Osteocyte (in vitro differentiated cells): ENCODE measurements at places on chromosomes 2 and 18. TPM values are rescaled to one million over a fixed set of nuclear protein-coding genes. Genes with fewer than 3 reads are reported as not detected.
A peak's percentile ranks its signal among the peaks of the same experiment; 100 is the strongest.

Gene CCDC85A
- total RNA-seq = 1.5 and 1.7 TPM in 2 replicates

Gene ALLC
- not detected in 2 replicates for total RNA-seq

Gene ECEL1
- total RNA-seq = 0.13 and 0.60 TPM in 2 replicates

Gene EFR3B
- total RNA-seq = 1.0 and 1.3 TPM in 2 replicates

Gene AGXT
- not detected in 2 replicates for total RNA-seq

DNA sequence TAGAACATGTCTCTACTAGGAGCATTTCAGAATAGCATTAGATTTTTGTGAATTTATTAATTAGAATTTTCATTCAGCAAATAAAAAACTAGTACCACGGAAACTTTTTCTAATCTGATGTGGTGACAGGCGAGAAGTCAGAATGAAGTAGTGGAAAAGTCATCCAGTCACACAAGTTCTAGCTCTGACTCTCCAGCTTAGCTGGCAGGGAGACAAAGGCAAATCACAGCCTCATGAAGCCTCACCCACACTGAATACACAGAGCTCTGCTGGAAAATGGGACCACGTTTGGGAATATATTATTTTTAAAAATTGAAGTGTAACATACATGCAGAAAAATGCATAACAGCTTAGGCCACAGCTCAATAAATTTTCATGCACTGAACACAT is 86.1 kb downstream of the L3MBTL4 start:
- H3K27me3 ChIP-seq = no peaks in the 10 kb centered on the region
- no peak overlapping the region for H3K4me3 ChIP-seq
- no peak for DNase-seq
- no peak overlapping the region for H3K27ac ChIP-seq

DNA sequence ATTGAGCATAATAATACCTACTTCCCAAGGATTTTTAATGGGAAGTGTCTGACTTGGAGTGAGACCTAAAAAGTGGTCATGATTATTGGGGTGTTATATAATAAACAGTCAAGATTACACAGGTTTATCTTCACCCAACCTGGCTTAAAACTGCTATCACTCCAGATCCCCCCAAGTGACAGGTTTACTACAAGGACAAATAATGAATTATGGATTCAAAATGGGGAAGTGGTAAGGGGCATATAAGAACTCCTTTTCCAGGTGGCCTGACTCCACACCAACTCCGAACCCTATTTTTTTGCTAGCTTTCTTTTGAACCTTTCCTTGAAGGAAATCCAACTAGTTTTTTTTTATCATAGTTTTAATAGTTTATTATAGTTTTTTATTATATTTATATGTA is 663.0 kb upstream of the FANCL start:
- H3K4me1 ChIP-seq = peaks cover 24% of the 10 kb centered on the region
- no peaks in the 10 kb centered on the region for H3K27me3 ChIP-seq
- H3K27ac ChIP-seq = no peak overlapping the region
- no peaks in the 10 kb centered on the region for H3K36me3 ChIP-seq
- no peak for DNase-seq
- H3K4me3 ChIP-seq = no peak overlapping the region

- no peaks in the 10 kb centered on the region for H3K27me3 ChIP-seq
- DNase-seq = no peak
- no peak overlapping the region for H3K4me3 ChIP-seq
- H3K4me1 ChIP-seq = peaks cover 10% of the 10 kb centered on the region
- no peak overlapping the region for H3K27ac ChIP-seq
Observed at GRCh38 chr2:203774760-203775159, 68.3 kb downstream of the CD28 start.

DNA sequence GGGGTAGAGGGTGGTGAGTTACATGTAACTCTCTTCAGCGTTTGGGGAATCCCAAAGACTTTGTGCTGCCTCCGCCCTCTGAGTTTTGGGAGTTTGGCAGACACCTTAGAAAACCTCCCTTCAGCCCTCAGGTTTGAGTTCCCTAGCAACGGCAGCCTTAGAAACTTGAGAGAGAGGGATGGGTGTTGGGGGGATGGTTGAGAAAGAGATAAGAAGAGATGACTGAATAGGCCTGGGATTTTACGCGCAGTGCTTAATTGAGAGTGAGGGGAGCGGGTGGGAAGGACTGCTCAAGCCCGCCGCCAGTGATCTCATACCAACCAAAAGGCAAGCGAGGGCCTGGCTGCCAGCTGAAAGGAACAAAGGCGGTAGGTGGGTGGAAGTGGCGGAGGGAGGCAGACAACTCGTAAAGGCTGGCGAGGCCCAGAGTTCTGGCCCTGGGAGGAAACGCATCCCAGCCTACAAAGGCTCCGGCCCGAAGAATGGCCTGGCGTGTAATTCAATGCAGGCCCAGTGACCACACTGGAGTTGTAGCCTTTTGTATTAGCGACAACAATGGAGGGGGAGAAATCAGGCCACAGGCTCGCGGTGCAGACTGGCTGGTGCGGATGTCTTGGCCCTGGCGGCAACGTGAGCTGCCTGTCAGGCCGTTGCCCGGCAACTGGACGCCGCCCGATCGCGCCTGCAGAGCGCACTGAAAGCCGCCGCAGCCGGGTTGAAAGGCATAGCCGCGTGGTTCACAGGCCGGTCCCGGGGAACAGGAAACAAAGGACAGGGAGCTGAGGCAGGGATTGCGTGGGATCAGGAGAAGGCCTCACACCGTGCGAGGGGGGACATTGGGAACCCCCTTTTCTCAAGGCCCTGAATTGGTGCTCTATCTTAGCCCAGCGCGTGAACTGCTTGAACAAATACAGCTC is 39.9 kb upstream of the DARS1 start:
- H3K27ac ChIP-seq = no peak overlapping the region
- peak overlapping the region; percentile 65 for H3K4me3 ChIP-seq
- no peaks in the 10 kb centered on the region for H3K36me3 ChIP-seq
- H3K4me1 ChIP-seq = peaks cover 11% of the 10 kb centered on the region
- DNase-seq = no peak

- H3K4me1 ChIP-seq = peaks cover 21% of the 10 kb centered on the region
- H3K27ac ChIP-seq = no peak overlapping the region
- no peaks in the 10 kb centered on the region for H3K36me3 ChIP-seq
Observed at GRCh38 chr2:234395891-234396420, 100.9 kb downstream of the ARL4C start.

GRCh38 chr2:234378440-234378839 is 118.4 kb downstream of the ARL4C start:
- H3K4me3 ChIP-seq = peak overlapping the region; percentile 63
- peaks cover 44% of the 10 kb centered on the region for H3K4me1 ChIP-seq
- no peak for DNase-seq
- no peaks in the 10 kb centered on the region for H3K36me3 ChIP-seq
- no peaks in the 10 kb centered on the region for H3K27me3 ChIP-seq

- no peak for DNase-seq
- no peaks in the 10 kb centered on the region for H3K4me1 ChIP-seq
- H3K36me3 ChIP-seq = no peaks in the 10 kb centered on the region
- H3K4me3 ChIP-seq = no peak overlapping the region
- no peak overlapping the region for H3K27ac ChIP-seq
- H3K27me3 ChIP-seq = peaks cover 62% of the 10 kb centered on the region
Observed at GRCh38 chr2:172896661-172897081, 161.0 kb downstream of the RAPGEF4 start.

DNA sequence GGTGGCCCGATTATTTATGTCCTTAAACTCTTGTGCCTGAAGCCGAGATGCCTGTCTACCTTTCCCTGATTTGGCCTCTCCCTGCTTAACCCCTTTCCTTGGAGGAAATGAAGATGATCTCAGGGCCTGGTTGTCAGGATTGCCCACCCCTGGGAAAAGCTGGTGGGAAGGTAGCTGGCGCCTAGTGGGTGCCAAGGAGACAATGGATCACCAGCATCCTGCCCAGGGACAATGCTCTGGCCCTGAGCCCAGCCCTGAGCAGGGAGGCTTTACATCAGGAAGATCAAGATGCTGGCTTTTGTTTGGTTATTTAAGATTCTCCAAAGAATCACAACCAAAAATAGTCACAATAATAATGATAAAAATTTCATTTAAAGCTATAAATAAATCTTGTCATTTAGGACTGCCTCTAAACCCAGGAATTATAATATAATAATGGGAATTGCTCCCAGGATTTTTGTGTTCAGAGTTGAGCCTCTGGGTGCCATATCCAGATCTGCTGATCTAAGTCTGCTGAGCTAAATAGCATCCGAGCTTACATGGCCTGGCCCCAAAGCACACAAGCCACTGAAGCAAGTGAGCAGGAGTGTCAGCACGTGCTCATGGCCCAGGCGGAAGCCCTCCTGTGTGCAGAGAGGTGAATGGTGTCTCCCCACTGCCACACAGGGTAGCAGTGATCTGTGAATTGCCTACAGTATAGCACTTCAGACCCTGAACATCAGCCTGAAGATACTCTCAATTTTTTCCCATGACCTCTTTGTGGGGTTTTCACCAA is 57.8 kb upstream of the MAP3K20 start:
- H3K27ac ChIP-seq = no peak overlapping the region
- no peak for DNase-seq
- H3K36me3 ChIP-seq = no peaks in the 10 kb centered on the region
- no peaks in the 10 kb centered on the region for H3K27me3 ChIP-seq
- H3K4me1 ChIP-seq = no peaks in the 10 kb centered on the region

- H3K36me3 ChIP-seq = no peaks in the 10 kb centered on the region
- no peak overlapping the region for H3K4me3 ChIP-seq
- no peaks in the 10 kb centered on the region for H3K27me3 ChIP-seq
- no peaks in the 10 kb centered on the region for H3K4me1 ChIP-seq
Observed at GRCh38 chr2:16817305-16818202, 151.9 kb upstream of the CYRIA start.

GRCh38 chr18:42038936-42039335 is 83.9 kb downstream of the PIK3C3 start:
- peak overlapping the region; percentile 69 for H3K27ac ChIP-seq
- DNase-seq = no peak
- no peak overlapping the region for H3K4me3 ChIP-seq
- H3K36me3 ChIP-seq = peaks cover 71% of the 10 kb centered on the region
- H3K27me3 ChIP-seq = no peaks in the 10 kb centered on the region
- H3K4me1 ChIP-seq = peaks cover 16% of the 10 kb centered on the region

- no peak for DNase-seq
- peak overlapping the region; percentile 40 for H3K27ac ChIP-seq
- H3K4me1 ChIP-seq = peaks cover 6% of the 10 kb centered on the region
- H3K36me3 ChIP-seq = peaks cover 1% of the 10 kb centered on the region
- no peak overlapping the region for H3K4me3 ChIP-seq
Observed at GRCh38 chr18:6795307-6795706, 65.8 kb downstream of the ARHGAP28 start.

GRCh38 chr2:207546822-207547221 is 17.1 kb downstream of the CREB1 start:
- H3K27ac ChIP-seq = peak overlapping the region; percentile 42
- peaks cover 39% of the 10 kb centered on the region for H3K4me1 ChIP-seq
- no peaks in the 10 kb centered on the region for H3K27me3 ChIP-seq
- peaks cover 2% of the 10 kb centered on the region for H3K36me3 ChIP-seq
- DNase-seq = no peak

- DNase-seq = no peak
- no peaks in the 10 kb centered on the region for H3K36me3 ChIP-seq
- no peak overlapping the region for H3K4me3 ChIP-seq
- no peaks in the 10 kb centered on the region for H3K27me3 ChIP-seq
Observed at GRCh38 chr2:55862246-55862645, 61.3 kb downstream of the EFEMP1 start.

DNA sequence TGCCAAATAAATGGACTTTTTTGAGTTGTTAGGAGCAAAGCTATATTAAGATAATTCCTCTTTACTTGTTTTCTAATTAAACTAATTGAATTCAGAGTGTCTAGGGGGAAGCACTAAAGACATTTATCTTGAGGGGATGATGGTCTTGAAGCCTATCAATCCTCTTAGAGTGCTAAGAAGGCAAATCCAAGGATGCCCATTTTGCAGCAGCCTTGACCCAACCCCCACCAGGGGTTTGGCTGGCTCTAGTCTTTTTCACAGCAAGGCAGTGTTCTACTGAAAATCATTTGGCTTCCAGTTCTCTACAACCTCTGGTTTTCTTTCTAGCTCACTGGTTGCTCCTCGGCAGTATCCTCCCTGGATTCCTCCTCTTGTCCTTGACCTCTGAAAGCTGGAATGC is 6.5 kb upstream of the RAX start:
- DNase-seq = no peak
- H3K36me3 ChIP-seq = no peaks in the 10 kb centered on the region
- H3K4me3 ChIP-seq = no peak overlapping the region
- H3K4me1 ChIP-seq = no peaks in the 10 kb centered on the region
- no peak overlapping the region for H3K27ac ChIP-seq
- peaks cover 95% of the 10 kb centered on the region for H3K27me3 ChIP-seq

- H3K4me3 ChIP-seq = no peak overlapping the region
- no peak for DNase-seq
Observed at GRCh38 chr2:46847726-46848412, 67.7 kb downstream of the MCFD2 start.

DNA sequence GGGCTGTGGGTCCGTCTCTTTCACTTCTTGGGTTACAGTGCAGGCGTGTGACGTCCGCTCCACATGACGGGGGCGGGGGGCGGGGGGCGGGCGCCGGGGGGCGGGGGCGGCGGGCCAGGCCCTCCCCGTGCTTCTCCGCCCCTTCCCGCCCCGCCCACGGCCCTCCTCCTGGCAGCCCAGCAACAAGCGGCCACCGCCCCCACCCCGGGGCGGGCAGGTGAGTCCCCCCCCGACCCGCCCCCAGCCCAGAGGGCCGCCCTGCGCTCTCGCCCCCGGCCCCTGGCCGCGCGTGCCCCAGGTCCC is 3.6 kb downstream of the ZNF516 start:
- no peaks in the 10 kb centered on the region for H3K27me3 ChIP-seq
- H3K36me3 ChIP-seq = no peaks in the 10 kb centered on the region
- peak overlapping the region; percentile 91 for H3K4me3 ChIP-seq
- DNase-seq = no peak
- peaks cover 50% of the 10 kb centered on the region for H3K4me1 ChIP-seq

DNA sequence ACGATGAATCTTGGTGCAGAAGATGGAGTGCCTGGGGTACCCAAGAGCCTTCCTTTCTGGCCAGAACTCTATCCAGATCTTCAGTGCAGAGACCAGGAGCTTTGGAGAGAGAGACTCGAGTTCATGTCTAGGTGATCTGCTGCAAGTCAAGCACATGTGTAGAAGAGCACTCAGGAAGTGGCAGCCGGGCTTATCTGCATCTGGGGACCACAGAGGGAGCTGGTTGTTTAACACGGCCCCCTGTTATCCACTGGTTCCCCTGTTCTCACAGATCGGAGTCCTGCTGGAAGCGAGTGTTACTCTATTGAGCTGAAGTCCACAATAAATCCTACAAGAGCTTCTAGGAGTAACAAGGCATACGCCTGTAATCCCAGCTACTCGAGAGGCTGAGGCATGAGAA is 128.3 kb downstream of the ACOXL start:
- no peaks in the 10 kb centered on the region for H3K4me1 ChIP-seq
- DNase-seq = no peak
- H3K36me3 ChIP-seq = no peaks in the 10 kb centered on the region
- H3K4me3 ChIP-seq = no peak overlapping the region
- H3K27ac ChIP-seq = no peak overlapping the region
